ENCODE measurements at places on chromosomes 5 and 9.

- DNase-seq, result no peak
These were observed 5.1 kb downstream of the ARL14EPL start for GRCh38 chr5:116037236-116037822.

GRCh38 chr5:149804478-149805450, 74.7 kb downstream of the PPARGC1B start:
- DNase-seq, result no peak

DNA sequence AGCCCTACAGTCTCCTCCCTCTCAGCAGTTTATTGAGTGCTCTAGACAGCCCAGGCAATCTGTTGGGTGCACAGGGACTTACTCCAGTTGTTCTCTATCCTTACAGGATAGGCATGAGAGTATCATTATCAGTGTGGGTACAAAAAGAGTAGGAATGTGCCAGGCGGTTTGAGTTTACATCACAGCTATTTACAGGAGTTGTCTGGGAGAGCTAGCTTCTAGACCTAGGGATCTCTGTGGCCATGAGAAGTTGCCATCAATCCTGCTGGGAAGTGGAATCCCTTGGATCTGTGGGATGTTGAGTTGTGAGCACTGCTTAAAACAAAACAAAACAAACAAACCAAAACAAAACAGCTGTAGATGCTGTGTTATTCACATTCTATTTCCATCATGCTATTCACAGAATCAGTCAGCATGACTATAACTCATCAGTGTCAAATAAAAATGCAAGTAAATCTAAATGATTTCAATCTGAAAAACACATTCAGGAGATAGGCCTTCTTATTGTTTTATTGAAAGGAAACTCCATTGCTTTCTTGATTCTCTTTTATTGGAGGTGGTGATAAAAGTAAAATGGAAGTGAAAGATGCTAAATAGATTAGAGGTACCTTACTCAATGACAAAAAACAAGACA, 552.4 kb upstream of the ZNF608 start:
- no peak for DNase-seq

GRCh38 chr5:55517804-55518203, 17.0 kb downstream of the PLPP1 start:
- no peak for DNase-seq

DNA sequence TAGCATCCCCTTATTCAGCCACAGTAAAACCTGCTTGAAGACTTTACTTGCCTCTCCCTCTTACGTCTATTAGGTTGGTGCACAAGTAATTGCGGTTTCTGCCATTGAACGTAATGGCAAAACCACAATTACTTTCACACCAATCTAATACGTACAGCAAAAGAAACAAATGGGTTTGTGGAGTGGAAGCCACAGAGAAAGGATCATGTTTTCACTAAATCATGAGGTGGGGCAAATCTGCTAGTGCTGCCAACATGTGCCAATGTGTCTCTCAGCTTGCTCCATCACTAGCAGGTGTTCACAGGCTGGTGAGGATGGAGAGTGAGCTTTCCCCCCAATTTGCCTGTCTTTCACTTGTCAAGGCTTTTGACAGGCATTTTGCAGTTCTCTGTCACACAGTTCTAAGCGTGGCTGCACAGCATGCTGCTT, 15.9 kb downstream of the DMAC1 start:
- DNase-seq, result no peak

DNA sequence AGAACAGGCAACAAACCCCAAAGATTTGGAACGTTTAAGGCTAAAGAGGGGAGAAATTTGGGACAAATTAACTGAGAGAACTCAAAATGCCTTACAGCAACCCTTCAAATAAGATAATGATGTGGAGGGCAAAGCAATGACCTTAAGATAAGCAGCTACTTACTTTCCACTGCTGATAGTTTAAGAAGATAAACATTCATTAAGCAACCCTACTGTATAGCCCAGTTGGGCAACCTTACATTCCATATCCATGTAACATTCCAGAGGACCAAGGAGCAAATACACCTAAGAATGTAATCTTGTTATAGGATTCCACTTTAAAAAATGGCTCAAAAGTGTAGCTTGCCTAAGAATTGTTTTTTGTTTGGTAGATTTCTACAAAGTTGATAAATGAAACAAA, 14.8 kb downstream of the ETF1 start:
- no peak for DNase-seq

DNA sequence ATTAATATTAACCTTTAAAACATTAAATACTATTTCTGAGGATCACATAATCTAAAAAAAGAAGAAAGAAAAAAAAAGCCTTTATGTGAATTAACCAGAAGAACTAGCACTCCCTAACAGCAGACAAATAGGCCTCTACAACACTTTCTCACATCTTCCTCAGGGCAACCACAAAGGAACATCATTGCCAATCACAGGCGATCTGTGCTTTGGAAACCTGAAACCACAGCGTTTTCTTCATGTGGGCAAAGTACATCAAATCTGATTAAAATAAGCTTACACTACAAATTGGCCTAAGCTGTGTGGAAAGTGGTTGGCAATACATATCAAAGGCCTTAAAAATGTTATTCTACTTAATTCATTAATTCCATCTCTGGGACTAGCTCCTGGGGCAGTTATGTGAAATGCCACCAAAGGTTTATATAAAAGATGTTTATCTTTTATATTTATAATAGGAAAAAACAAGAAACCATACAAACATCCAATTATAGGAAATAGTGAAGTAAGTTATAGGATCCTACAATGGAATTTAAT, 184.8 kb upstream of the TBCA start:
- no peak for DNase-seq
